ENCODE measurements at places on chromosomes 1 and 21. TPM values are rescaled to one million over a fixed set of nuclear protein-coding genes. Genes with fewer than 3 reads are reported as not detected.

Gene RWDD3
- total RNA-seq = 27.5 TPM

Gene PROK1
- not detected for total RNA-seq

Gene ATP6V1G3
- total RNA-seq = not detected

Gene GOLT1A
- not detected for total RNA-seq

Gene OR2T35
- not detected for total RNA-seq

Gene CLIC6
- 0.30 TPM for total RNA-seq

GRCh38 chr1:44032170-44032790, 1.0 kb upstream of the SLC6A9 start:
- no peak for DNase-seq

GRCh38 chr1:231774719-231775335, 148.2 kb downstream of the DISC1 start:
- DNase-seq = no peak

GRCh38 chr1:3725366-3725765, 26.9 kb upstream of the CCDC27 start:
- no peak for DNase-seq

DNA sequence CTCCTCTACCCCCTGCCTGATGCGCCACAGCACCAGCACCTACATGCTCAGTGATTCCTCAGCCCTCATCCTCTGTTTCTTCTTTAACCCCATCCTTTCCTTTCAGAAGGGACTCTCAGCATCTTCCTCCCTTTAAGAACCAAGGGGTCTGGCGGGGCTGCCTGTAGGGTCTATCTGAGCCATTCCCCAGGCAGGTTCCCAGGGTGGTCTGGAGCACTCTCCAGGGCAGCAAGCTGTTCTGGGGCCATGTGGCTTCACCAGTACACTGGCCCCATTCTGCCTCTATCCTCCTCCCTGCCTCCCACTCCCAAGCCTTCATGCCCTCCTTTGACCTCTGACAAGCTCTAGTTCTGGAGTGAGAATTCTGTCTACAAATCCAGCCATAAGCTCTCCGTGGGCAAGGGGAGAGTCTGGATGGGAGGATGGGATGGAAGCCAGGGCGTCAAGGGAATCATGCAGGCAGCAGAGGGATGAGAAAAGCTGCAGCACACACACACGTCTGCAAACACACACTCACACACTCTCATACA, 10.4 kb downstream of the BATF3 start:
- no peak for DNase-seq

DNA sequence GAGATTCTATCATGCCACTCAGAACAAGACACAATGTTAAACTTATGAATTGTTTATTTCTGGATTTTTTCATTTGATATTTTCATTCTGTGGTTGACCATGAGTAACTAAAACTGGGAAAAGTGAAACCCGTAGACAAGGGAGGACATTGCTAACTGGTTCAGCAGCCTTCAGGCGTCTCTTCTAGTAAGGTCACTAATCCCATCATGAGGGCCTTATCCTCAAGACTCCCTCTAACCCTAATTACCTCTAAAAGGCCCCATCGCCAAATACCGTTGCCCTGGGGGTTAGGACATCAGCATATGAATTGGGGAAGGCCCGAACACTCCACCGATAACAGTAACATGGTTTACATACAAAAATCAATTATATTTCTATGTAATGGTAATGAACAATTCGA, 247.6 kb downstream of the TM2D1 start:
- DNase-seq = no peak

DNA sequence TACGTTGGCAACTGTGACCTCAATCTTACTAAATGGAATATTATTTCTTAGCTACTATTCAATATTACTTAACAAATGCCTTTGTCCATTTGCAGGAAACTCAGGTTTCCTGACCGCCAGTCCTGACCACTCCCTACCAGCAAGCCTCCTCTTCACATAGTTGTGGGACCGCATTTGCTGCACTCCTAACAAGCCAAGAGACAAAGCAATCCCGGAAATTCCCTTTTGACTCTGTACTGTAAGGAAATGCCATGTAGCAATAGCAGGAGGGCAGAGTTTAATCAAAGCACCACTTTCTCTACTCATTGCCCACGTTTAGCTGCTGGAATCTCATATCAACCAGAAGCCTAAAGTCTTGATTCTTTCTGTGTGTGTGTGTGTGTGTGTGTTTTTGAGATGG, 28.1 kb upstream of the ACBD6 start:
- DNase-seq = no peak

GRCh38 chr1:161044908-161045735, 655 bp downstream of the USF1 start:
- DNase-seq = peak; percentile 62

GRCh38 chr1:158716335-158716734, 4.2 kb downstream of the OR6K3 start:
- DNase-seq = no peak

GRCh38 chr1:167542109-167543032, 11.2 kb downstream of the CREG1 start:
- DNase-seq = no peak

DNA sequence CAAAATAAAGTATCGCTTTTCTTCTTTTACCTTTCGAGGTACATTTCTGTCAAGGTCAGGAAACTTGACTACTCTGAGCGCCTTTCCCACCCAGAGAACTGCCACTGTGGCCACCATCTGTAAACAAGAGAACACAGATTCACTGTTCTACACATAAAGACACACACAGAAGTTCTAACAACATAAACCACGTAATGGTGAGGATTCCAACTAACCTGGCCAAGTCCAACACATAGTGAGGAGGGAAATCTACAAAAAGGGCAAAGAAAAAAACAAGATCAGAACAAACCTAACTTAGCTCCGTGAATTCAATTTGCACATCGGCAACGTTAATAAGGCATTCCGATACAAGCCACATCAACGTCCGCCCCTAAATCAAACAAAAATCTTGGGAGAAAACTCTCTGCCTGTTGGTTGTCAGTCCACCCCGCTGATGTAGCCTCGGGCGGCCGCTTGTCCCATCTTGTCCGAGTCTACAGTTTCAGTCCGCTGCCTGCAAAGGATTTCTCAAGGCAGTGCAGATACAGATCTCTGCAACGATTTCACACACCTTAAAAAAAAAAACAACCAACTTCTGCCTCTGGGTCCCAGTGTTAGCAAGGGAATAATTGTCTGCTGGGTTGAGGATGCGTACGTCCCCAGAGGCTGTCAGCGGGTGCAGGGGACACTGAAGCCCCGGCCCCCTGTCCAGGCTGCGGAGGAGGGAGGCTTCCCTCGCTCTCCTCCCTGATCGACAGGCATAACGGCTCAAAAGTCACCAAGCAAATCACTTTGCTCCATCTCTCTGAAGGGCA, 1.0 kb downstream of the SLC35D1 start:
- DNase-seq = peak; percentile 1

GRCh38 chr1:246425139-246425794, 81.8 kb downstream of the SMYD3 start:
- DNase-seq = no peak
